Neural crest cell (in vitro differentiated cells): ENCODE measurements at places on chromosomes 2 and 18. TPM values are rescaled to one million over a fixed set of nuclear protein-coding genes. Genes with fewer than 3 reads are reported as not detected.

DNA sequence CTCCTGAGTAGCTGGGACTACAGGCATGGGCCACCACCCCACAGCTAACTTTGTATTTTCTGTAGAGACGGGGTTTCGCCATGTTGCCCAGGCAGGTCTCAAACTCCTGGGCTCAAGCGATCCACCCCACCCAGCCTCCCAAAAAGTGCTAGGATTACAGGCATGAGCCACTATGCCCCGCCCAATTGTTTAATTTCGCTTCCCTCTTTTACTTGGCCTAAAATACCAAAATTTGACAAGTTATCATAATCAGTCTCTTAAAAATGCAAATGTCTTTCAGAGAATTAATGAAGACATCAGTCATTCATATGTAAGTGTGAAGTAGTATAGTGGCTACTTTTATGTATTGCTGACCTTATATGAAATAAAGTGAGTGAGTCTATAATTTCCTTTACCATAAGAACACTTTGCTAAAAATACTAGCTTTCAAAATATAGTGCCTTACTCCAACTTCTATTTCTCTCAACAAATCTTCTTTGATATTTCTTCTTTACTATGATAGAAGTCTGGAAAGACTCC lies 9.8 kb downstream of the FBXO11 start:
- no peak for DNase-seq

Gene IL36B
- total RNA-seq, result not detected in 2 replicates

DNA sequence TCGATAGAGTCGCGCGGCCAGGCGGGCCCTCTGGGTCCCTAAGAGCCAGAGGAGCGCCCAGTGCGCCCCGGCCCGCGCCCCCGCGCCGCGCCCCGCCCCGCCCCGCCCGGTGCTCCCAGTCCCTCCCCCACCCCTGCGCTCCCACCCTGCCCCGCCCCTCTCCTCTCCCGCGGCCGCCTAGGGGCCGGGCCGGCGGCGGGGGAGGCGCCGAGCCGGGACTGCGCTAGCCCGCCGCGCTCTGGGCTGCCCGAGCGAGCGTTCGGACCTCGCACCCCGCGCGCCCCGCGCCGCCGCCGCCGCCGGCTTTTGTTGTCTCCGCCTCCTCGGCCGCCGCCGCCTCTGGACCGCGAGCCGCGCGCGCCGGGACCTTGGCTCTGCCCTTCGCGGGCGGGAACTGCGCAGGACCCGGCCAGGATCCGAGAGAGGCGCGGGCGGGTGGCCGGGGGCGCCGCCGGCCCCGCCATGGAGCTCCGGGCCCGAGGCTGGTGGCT lies at the start of gene GPC1:
Gene GPC1 (plus strand): TSS at position 207 of the 491 bp plus-strand sequence. CDS start 256 bp downstream, at position 463.
- DNase-seq, result peak; percentile 55

DNA sequence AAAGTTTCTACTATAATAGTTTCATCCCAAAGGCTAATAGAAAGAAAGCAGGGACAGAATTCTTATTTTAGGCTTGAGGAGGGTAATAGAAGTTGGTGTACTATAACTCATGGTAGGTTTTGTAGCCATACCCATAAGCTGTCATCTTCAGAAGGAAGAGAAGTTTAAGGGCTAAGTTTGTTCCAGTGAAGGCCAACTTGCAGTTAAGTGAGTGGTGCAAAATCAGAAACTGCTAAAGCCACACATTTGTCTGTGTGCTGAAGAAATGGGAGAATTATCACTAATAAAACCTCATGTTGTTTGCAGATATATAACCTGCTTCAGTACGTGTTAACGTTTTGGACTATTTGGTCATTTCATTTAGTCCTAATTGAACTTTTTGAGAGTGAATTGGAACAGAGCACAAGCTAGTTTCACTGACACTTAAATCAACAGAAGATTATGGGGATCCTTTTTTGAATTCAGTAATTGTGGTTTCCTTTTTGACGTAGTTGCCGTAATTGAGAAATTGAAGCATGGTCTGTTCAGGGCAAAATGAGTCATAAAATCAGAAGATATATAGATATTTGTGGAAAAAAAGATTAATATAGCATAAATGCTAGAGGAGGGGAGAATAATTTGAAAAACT lies 69.1 kb downstream of the PHLPP1 start:
- DNase-seq, result no peak

DNA sequence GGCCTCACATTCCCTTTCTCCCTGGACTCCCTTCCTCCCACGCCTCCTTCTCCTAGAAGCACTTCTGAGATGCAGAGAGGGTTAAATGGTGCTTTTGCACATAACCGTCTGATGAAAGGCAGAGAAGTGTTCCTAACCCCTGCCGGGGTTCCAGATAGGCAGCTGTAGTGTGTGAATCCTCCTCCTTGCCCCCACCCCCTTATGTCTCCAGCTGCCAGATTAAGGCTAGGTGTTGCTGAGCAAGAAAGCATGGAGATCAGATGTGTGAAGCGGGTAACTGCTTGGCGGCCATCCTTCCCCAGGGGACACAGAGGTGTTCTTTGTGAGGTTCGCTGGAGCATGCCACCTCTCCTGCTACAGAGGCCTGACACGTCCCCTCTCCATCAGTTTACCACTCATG lies 88.3 kb downstream of the NRP2 start:
- DNase-seq, result no peak

DNA sequence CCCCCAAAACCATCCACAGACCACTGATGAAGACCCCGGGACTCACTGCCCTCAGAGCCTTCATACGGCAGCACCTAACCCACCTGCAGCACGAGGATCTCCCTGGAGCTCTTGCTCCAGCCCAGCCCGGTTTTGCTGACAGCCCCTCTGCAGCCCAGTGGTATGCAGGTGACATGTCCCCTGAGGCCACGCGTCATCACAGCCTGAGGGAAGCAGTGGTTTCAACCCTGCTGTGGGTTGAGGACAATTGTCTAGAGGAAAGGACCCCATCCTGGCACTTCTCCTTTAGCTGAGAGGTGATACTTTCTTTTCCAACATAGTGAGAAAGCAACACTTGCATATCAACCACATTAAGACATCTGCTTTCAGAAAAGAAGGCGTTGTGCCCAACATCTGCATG lies 134.0 kb downstream of the SEPTIN10 start:
- no peak for DNase-seq

GRCh38 chr2:23220513-23221094 lies 164.4 kb upstream of the KLHL29 start:
- no peak for DNase-seq

DNA sequence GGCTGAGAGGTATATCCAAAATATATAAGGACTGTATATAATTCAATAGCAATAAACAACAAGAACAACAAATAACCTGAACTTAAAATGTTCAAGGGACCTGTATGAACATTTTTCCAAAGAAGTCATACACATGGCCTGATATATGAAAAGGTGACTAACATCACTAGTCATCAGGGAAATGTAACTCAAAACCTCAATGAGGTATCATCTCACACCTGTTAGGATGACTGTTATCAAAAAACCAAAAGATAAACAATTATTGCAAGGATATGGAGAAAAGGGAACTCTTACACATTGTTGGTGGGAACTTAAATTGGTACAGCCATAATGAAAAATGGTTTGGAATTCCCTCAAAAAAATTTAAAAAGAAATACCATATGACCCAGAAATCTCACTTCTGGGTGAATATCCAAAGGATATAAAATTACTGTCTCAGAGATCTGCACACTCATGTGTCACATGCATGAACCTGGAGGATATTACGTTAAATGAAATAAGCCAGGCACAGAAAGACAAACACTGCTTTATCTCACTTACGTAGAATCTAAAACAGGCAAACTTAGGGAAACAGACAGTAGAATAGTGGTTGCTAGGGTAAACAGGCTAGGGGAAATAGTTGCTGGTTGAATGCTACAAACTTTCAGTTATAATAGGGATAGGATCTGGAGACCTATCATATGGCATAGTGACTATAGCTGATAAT lies 334.5 kb upstream of the MMADHC start:
- DNase-seq, result no peak

Gene HOXD9
- not detected in 2 replicates for total RNA-seq

Gene TANC1
- 13.2 and 14.1 TPM in 2 replicates for total RNA-seq

DNA sequence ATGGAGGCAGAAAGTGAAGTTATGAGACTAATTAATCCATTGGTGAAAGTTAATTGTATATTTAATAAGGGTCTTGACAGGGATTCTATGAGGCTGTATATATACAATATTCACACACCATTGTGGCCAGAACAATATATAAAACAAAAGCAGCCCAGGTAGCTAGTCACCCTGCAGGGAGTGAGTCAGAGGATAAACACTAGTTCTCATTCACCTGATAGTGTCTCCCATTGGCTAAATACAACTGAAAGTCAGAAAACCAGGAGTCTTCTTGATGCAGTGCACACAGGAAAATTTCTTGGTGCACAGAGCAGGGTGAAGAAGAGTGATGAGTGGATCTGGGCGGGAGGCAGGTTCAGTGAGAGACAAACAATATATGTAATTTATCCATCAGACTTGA lies 465.2 kb downstream of the ERBB4 start:
- no peak for DNase-seq

- no peak for DNase-seq
Measured at GRCh38 chr18:79614211-79614955, 65.2 kb upstream of the CTDP1 start.

Gene ADAM23
- 31.2 and 34.0 TPM in 2 replicates for total RNA-seq

DNA sequence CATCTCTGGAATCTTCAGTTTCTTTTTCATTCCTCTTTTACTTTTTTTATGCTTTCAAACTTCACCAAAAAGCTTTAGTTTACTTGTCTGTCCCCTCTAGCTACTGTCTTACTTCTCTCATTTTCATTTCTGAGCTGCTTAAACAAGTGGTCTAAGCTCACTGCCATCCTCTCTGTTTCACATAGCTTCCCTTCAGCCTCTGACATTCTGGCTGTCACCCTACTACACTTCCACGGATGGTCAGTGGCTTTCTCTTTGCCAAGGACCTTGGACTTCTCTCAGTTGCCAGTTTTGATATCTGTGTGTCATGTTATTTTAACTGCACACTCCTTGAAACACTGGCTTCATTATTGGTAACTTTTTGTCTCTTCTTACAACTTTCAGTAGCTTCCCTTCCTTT lies 176.1 kb downstream of the IKZF2 start:
- DNase-seq, result no peak

DNA sequence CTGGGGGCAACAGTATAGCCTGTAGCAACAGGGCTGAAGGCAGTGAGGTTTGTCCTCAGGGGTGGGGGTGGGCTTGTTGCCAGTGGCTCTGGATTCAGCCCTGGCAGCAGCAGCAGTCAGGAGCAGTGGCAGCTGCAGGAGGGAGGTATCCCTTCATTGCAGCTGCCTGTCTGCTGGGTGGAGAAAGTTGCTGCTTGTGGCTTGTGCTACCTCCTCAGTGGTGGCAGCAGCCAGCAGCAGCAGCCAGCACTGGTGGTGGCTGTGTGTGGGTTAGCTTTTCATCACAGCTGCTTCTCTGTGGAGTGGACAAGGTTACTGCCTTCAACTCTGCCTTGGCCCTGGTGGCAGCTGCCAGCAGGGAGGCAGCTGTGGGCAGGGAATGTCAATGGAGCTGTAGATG lies 94.9 kb downstream of the ARL6IP6 start:
- no peak for DNase-seq

DNA sequence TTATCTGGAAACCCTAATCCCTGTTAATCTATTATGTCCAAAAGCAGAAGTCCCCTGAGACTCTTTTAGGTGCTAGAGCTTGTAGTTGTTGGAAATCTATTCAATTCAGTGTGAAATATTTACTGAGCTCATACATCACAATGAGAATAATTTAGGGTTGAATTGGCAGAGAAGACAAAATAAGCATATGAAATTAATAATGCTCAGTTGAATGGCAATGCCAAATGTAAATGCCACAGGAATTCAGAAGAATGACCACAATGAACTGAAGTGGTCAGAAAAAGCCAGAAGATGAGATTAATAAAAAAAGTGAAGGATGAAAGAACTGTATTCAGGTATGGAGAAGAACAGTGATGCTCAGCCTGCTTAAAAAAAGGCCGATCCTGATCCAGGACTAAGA lies 8.0 kb upstream of the STAT4 start:
- no peak for DNase-seq

Gene VSNL1
- total RNA-seq, result 1.7 and 2.1 TPM in 2 replicates

Gene CMPK2
- 2.2 and 3.3 TPM in 2 replicates for total RNA-seq

- DNase-seq, result peak; percentile 19
Measured at GRCh38 chr2:144596073-144596871, 76.4 kb upstream of the ZEB2 start.

DNA sequence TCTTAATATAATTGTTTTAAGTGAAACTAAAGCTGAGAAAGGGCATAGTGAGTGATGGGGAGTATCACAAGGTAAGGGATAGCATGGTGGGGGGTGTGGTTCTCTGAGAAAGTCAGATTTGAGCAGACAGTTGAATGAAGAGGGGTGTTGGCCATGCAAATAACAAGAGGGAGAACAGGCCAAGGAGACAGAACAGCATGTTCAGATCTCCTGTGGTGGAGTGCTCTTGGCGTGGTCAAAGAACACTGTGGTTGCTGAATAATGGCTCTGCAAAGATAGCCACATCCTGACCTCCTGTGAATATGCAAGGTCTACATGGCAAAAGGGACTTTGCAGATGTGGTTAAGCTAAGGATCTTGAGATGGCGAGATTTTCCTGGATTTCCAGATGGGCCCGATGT lies 389.2 kb downstream of the TMEM182 start:
- DNase-seq, result no peak

Gene LAMA1
- total RNA-seq, result 96.1 and 102 TPM in 2 replicates

GRCh38 chr2:43136876-43137275 lies 89.5 kb downstream of the ZFP36L2 start:
- DNase-seq, result no peak

DNA sequence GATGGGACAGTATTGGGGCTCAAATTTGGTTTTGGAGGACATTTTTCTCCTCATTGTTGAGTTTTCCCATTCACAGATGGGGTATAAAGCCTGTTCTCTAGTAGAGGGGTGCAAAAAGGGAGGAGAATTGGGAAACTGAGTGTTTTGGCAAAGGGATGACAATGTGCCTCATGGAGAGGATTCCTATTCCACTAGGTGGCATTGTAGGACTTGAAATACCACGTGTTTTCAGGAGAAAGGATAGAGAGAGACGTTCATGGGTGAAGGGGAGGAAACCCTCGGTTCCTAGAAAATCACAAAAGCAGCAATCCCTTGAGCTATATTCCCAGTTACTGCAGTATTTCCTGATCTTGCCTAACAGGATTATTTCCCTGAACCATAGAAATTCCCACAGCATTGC lies 113.7 kb upstream of the SRD5A2 start:
- no peak for DNase-seq

Gene CYTIP
- total RNA-seq, result 0.35 TPM in 1 of 2 replicates, not detected in the other

GRCh38 chr2:204069804-204070203 lies 133.2 kb downstream of the ICOS start:
- DNase-seq, result no peak

GRCh38 chr2:235658351-235659174 lies 164.7 kb downstream of the AGAP1 start:
- no peak for DNase-seq
